Esophagus muscularis mucosa (tissue), 4 donors: ENCODE measurements at places on chromosomes 12 and 14.

DNA sequence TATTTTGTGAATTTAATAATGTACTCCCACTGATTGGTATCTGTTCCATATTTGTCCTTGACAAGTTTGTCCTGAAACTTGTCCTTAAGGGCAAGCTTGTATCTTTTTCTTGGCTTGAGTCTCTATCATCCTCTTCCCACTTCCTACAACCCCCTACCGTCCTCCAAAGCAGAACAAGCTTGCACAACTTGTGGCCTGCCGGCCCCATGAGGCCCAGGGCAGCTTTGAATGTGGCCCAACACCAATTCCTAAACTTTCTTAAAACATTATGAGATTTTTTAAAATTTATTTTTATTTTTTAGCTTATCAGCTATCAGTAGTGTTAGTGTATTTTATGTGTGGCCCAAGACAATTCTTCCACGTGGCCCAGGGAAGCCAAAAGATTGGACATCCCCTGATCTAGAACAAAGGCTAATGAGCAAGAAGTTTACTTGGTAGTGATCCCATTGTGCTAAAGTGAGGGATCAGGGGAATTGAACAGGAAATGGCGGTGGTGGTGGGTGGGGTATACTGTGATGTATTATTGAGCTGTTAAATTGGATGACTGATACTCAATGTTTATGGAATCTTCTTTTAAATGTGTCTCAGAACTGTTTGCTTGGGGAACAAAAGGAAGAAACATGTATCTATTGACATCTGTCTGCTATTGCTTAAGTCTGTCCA is 37.8 kb downstream of the TMX1 start:
- DNase-seq: no peak

GRCh38 chr12:110217996-110218674 is 62.9 kb upstream of the ATP2A2 start:
- no peak for DNase-seq

DNA sequence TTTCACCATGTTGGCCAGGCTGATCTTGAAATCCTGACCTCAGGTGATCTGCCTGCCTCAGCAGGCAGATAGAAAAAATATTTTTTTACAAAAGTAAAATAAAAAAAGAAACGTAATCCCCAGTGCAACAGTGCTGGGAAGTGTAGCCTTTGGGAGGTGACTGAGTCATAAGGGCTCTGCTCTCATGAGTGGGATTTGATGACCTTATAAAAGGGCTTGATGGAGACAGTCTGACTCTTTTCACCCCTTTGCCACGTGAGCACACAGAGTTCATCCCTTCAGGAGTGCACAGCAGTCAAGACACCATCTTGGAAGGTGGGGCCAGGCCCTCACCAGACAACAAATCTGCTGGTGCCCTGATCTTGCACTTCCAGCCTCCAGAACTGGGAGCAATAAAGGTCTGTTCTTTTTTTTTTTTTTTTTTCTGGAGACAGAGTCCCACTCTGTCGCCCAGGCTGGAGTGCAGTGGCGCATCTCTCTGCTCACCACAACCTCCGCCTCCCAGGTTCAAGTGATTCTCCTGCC is 24.7 kb upstream of the DYNC1H1 start:
- DNase-seq: no peak

GRCh38 chr14:76701981-76702380 is 59.3 kb upstream of the VASH1 start:
- DNase-seq: peak; percentile 93

GRCh38 chr14:24681056-24681455 is 47.1 kb upstream of the GZMB start:
- no peak for DNase-seq

GRCh38 chr14:96160076-96160912 is 44.3 kb upstream of the BDKRB2 start:
- DNase-seq: no peak

GRCh38 chr12:47995981-47996401 is 8.3 kb downstream of the COL2A1 start:
- no peak for DNase-seq

GRCh38 chr12:100249941-100250340 is 16.9 kb downstream of the DEPDC4 start:
- DNase-seq: no peak
